ENCODE measurements at places on chromosomes 3 and 15.

GRCh38 chr15:49737127-49737526 is 116.3 kb downstream of the DTWD1 start:
- no peak for DNase-seq

DNA sequence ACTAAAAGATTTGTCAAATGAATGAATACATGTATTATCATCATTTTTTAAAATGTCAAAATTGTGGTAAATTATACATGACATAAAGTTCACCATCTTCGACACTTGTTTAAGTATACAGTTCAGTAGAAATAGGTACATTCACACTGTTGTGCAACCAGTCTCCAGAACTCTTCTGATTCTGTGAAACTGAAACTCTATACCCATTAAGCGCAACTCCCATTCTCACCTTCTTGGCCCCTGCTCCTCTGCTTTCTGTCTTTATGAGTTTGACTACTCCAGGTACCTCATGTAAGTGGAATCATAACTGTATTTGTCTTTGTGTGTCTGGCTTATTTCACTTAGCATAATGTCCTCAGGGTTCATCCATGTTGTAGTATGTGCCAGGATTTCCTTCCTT is 50.1 kb upstream of the KBTBD8 start:
- DNase-seq = no peak

DNA sequence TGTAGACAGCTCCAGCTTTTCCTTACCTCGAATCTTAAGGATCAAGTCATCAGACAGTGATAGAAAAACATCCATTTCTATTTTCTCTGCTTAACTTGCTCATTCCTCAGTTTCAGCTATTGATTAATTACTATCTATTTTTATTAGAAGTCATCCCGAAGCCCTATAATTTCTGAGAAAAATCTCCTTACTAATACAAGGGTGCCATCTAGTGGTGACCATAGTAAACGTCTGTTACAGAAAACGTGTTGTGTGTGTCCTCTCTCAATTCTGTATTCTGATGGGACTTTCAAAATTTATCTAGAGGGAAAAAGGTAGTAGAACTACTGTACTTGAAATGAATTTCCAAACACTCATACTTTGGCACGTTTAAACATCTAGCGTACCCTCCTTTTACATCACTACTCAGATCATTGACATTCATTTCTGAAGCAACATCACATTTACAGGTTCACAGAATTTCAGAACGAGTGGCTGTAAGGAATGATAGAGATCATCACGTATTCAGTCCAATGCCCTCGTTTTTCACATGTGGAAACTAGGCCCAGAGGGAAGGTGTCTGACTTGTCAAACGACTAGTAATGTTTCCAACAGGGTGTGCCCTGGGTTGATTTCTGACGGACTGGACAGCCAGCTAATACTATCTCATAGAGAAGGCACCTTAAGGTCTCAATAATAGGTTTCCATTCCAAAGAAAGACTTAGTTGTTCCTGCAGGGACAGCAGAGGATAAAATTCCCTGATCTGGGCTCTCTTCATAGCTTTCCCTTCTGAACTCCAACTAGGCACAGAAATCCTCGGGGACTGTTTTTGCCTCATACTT is 25.6 kb downstream of the HACD2 start:
- peak; percentile 26 for DNase-seq

DNA sequence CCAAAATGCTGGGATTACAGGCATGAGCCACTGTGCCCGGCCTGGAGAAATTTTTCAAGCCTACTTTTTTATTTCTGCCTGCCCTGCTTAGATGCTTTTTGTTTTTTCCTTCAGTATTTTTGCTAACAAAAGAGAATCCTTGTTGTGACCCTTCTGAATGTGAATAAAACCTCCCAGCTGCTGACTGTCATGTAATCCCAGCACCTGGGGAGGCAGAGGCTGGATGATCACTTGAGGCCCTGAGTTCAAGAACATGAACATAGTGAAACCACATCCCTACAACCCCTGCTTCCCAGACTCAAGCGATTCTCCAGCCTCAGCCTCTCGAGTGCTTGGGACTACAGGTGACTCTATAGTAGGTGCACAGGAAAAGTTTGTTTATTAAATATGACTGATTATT is 84.9 kb downstream of the SOX2 start:
- DNase-seq = no peak

DNA sequence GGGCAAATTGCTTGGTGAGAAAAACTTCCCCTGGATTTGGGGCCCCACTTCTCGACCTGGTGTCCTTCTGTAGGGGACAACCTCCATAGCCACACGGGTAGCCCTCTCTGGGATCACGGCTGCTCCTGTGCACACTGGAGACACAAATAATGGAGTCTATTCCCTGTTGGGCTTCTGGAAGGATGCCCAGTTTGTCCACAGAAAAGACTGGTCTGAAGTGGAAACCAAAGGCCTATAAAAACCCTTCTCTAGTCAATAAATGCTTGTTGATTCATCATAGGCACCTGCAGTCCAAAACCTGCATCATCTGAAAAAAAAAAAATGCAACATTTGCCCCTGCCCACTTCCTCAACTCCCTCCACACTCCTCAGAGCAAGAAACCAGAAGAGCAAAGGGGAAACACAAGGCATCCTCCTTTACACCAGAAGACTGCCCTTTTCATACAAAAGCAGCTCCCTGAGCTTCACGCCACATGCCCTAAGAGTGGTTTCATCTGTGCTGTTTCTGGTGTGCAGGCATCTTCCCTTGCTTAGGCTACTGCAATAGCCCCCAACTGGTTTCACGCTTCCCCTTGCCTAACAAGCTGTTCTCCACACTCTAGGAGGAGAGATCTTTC is 36.3 kb downstream of the SRGAP3 start:
- DNase-seq = no peak

DNA sequence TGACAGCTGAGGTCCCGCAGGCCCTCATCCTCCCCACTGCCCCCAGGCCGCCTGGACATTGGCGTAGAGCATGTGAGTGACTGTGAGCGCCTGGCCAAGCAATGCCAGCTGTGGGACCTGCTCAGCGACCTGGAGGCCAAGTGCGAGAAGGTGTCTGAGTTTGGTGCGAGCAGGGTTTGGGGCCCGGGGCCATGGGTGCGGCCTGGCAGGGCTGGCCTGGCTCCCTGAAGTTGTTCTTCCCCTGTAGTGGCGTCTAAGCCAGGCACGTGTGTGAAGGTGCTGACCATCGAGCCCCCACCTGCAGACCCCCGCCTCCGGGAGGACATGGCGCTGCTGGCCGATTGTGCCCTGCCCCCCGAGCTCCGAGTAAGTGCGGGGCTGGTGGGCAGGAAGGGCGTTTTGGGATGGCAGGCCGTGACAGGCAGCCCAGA is 4.2 kb downstream of the ABTB1 start:
- DNase-seq = no peak

GRCh38 chr3:176867681-176868663 is 329.3 kb downstream of the TBL1XR1 start:
- no peak for DNase-seq

DNA sequence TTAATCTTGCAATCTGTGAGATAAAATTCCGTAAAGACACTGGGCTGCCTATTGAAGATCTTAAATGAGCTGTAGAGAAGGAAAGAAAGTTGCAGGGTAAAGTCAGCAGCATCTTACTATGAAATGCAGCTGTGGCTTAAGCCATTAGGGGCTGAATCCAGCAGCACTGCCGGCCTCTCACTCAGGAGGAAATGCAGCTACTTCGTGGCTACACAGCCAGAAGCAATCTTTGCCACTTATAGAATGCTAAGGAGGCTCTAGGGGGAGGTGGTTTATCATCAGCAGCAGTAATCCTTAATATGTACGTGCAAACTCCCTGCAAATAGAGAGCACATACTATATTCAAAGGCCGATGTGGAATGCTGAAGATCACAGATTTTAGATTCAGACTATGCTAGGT is 19.1 kb upstream of the MCTP2 start:
- DNase-seq = no peak

DNA sequence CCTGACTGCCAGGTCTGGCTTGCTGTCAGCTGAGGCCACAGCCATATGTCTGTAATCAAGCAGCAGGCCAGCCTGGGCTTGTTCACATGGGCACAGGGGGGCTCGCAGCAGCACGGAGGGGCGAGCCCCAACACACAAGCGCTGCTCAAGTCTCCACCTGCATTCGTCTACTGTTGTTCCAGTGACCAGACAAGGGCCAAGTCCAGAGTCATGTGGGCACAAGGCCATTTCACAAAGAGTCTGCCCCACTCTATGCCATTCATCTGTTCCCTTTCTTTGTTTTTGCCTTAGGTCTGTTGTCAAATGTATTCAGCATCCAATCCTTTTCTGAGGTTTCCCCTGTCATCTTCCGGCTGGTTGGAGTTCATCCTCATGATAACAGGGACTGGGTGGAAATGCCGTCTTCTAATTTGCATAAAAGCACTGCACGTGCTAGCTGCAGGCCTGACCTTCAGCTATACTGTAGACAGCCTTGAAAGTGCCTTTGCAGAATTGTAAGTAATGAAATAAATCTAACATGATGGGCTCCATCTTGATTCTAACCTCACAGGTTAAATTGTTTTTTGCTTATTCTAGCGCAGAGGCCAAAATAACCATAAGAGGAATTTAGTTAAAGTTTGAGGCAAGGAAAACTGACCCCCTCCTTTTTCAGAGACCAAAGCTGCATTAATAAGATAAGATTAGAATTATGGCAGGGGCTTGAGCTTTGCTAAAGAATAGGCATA is 28.6 kb upstream of the KBTBD12 start:
- no peak for DNase-seq

DNA sequence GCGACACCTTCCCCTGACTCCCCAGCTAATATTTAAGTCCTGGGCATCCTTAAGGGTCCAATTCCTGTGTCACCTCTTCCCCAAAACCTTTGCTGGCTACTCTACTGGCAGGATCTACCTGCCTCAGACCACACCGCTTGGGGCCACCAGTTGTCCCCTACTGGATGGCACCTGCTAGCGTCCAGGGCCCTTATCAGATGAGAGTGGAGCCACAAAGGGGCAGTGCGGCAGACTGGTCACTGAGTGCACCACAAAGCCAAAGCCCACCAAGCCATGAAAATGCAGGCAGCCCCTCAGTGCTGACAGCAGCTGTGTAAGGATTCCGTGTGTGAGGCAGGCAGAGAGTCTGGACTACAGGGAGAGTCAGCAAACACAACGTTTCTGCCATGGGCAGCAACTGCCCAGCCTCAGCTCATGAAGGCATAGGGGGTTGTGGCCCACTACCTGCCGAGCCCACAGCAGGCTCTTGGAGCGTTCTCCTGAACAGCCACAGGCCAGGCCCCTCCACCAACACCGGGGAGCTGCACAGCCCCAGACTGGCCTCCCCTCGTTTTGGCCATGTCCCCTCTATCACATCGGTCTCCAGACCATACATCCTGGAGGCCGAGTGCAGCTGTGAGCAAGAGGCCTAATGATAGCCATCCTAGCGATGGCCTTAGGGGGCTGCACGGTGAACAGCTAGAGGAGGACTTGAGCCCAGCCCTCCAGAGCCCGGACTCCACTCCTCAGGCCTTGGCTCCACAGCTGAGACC is 32.3 kb downstream of the ALDH1L1 start:
- no peak for DNase-seq

- no peak for DNase-seq
Observed at GRCh38 chr3:86782866-86783265, 208.1 kb downstream of the VGLL3 start.

GRCh38 chr3:122993124-122993978 is 34.2 kb downstream of the SEMA5B start:
- no peak for DNase-seq

DNA sequence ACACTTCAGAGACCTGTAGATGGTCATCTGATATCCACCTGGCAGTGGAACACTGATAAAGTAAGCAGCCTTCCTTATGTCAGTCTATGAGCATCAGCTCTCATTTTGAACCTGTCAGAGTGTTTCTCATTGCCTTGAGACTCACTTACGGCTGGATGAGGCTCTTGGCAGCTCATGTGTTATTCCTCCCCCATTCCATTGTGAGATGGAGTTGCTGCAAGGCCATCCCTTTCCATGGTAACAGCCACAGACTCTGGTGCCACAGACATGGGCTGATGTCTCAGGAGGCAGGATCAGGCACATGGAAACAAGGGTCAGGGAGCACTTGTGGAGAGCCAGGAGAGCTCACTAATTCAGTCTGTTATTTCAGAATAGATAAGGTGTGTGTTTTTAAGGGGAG is 11.9 kb downstream of the KCNAB1 start:
- DNase-seq = no peak

GRCh38 chr3:20401253-20401652 is 215.2 kb upstream of the SGO1 start:
- no peak for DNase-seq

- no peak for DNase-seq
Observed at GRCh38 chr3:146078031-146078430, 83.0 kb downstream of the PLOD2 start.

DNA sequence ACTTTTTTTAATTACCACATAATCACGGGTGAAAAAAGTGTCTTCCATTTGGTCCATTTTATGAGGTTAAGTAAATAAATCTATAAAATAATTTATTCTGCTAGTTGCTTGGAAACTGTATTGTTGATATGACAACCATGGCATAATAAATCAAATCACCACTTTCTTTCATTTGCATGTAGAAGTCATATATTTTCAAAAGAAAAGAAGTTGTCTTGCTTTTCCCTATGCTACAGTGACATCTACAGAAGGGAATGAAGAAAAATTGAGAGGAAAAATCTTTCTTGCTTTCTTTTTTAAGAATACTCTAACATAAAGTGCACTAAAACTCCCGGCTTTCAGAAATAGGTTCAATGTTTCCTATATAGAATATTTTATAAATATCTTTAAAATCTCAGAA is 228.5 kb downstream of the ZBBX start:
- no peak for DNase-seq

DNA sequence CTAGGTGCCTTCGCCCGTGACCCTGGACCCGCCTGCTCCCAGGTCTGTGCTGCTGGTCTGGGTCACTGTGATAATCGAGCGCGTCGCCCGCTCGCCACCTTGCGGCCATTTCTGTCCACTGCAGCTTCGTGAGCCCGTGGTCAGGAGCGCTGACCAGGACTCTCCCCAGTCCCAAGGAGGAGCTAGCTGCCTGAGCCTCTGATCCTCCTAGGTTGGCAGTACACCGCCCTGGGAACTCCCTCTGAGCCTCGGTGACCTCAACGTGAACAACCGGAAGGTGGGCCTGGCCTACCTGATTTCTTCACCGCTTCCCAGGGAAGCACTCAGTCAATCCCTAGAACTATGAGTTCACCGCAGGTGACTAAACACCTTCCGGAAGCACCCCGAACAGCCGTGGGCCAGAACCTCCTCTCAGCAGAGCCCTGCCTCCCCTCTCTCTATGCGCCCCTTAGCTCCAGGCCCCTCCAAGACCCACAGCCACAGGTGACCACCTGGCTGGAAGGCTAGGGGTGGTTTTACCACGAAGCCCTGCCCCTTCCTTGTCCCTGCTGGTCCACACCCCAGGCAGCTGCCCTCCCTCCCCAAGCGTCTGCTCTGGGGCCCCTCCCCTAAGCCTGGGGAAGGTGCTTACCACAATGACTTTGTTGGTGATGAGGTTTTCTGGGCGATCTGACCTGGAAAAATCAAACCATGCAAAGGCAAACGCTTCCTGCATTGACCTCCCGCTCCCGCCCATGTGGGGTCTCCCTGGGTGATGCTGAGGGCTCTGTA is 9.7 kb downstream of the PLA2G4D start:
- no peak for DNase-seq

GRCh38 chr3:180870008-180870699 is 42.3 kb upstream of the FXR1 start:
- DNase-seq = no peak

Measured in forelimb muscle (tissue), 1 donor.